ENCODE measurements at places on chromosomes 12 and 14.

- peak; percentile 8 for DNase-seq
These were observed 103.1 kb downstream of the RFLNA start for GRCh38 chr12:124397807-124398577.

DNA sequence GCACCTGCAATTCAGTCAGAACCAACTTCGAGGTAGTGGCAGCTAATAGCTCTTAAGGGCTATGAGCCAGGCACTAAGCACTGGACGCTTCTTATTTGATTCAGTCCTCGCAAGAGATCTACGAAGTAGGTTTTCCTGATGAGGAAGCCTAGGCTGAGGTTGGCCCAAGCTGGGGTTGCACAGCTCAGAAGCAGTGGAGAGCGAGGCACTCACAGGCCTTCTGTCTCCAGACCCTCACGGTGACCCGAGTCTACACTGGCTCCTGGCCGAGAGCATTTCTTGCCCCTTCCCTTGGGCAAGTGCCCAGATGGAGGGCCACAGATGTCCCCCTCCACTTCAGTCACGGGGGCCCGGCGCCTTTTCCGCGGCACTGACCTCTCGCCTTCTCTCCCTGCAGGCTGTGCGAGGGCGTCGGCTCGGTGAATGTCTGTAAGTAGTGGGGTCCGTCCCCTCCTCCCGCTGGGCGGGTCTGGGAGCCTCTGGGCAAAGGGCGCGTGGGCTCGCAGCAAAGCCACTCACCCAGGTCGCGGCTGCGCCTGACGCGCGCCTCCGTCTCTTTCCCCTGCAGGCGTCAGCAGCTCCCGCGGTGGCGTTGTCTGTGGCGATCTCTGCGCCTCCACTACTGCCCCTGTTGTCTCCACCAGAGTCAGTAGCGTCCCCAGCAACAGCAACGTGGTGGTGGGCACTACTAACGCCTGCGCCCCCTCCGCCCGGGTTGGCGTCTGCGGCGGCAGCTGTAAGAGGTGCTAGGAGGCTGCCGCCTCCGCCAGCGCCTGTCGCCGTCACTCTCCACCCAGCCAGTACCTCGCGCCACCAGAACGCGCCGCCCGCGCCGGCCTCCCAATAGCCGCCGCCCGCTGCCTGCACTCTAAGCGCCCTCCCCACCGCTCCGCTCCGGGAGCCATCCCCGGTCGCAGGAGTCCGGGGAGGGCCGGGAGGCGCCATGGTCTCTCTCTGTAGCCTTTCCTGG lies 13.1 kb downstream of the KRT83 start:
- no peak for DNase-seq

DNA sequence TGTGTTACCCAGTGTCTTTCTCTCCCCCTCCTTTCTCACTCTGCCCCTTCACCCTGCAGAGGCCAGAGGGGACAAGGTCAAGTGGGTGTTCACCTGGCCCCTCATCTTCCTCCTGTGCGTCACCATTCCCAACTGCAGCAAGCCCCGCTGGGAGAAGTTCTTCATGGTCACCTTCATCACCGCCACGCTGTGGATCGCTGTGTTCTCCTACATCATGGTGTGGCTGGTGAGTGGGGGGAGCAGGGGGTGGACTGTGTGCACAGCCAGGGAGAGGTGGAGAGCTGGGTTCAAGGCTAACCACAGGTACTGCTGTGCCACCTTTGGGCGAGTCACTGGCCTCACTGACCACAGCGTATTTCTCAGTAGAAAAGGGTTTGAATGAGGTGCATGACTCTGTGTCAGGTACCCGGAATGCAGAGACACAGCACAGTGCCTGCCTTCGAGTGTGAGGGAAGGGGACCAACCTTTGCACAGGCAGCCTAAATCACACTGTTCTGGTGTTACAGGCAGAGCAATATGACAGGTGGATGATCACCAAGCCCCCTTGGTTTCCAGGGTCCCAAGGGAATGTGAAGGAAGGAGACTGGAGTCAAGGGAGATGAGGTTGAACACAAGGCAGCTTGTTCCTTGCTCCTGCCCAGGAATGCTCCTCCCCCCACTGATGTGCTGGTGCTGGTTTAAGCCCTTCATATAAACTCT lies 30.8 kb upstream of the RIN3 start:
- DNase-seq = no peak

- DNase-seq = no peak
These were observed 19.4 kb upstream of the LIMA1 start for GRCh38 chr12:50302686-50303085.

- no peak for DNase-seq
These were observed 25.2 kb downstream of the NGB start for GRCh38 chr14:77245820-77246219.

GRCh38 chr14:96434040-96434439 lies 42.1 kb downstream of the AK7 start:
- DNase-seq = no peak

DNA sequence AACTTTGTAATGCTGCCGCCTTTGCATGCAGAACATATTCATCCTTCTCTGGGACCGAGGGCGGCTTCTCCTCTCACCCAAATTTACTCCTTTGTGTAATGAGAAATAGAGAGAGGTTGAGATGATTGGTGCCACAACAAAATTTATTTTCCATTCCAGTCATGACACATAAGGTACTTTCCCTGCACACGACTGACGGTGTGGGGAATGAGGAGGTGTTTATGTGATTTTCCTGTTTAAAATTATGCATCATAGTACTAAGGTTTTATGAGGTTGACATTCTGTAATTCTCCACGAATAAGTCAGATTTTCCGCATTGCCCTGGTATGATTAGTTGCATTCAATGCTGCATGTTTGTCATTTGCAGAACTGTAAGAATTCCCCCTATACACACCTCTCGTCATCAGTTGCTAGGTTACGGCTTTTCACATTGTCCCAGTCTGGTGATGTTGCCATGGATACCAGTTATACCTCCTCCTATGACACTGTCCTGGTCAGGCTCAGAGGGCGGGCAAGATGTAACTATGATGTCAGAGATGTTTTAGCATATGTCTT lies 23.1 kb downstream of the BICDL1 start:
- DNase-seq = no peak

- peak; percentile 65 for DNase-seq
These were observed 80.5 kb downstream of the TMEM260 start for GRCh38 chr14:56659964-56660551.

DNA sequence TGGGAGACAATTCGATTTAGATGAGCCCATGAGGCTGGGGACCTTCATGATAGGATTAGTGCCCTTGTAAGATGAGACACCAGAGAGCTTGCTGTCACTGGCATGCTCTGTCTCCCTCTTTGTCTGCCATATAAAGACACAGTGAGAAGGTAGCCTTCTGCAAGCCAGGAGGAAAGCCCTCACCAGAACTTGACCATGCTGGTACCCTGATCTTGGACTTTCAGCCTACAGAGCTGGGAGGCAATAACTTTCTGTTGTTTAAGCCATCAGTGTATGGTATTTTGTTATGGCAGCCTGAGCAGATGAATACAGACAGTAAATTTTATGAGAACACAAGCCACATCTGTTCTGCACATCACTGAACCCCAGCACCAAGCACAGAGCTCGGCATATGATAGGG lies 38.1 kb upstream of the RASSF3 start:
- no peak for DNase-seq

DNA sequence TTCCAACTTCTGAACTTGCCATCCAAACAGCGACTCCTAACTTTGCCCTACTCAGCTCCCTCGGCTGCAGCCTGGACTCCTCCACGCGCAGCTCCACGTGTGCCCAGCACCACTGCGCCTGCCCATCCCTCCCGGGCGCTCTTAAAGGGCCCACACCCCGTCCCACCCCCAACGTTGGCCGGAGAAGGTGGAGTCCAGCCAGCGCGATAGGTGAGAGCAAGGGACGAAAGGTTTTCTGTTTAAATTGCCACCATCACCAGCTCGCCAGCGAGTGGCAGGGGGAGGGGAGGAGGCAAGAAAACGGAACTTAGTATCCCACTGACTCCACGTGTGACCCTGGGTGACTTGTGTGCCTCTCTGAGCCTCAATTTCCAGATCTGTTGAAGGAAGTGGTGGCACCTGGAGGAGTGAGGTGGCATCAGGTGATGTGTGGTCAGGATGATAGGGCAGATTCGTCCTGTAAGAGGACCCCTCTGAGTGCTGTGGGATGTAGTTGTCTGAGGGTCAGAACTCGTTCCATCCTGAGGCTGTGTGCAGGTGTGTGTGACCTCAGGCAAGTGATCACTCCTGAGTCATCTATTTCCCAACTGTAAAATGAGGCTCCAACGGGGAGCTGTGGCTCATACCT lies 59.7 kb downstream of the TRPV4 start:
- no peak for DNase-seq

- no peak for DNase-seq
These were observed 110.4 kb upstream of the FZD10 start for GRCh38 chr12:130051900-130052299.

DNA sequence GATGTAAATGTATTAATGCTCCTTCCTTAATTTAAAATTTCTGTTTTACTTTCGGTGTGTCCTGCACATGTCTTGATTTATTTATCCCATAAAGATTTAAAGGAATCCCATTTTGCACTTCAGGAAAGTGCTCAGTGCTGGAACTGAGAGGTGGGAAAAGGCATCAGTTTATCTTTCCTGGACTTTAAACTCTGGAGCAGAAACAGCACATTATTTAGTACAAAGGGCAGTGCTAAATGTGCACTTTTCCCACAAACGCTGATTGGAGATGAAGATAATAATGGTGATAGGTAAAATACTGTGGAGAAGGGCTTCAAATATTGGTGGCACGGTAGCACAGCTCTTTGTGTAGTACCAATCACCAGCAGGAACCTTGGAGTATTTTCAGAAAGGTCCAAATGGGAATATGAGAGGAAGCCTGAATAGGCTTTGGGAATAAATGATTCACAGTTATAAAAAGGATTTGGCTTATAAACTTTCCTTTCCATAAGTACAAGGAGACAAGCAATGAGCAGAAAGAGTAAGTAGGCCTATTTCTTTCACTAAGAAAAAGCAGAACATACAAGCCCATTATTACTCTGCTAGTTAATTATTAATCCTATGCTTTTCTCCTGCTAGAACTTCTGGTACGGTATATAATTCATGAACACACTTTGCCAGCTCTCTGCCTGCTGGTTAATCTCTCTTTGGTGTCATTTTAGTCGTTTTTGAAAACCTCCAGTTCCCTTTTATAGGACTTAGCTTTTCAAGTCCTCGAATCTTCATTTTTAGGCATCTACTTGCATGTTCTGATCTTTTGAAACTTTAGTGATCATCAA lies 58.3 kb downstream of the SLC15A5 start:
- no peak for DNase-seq

DNA sequence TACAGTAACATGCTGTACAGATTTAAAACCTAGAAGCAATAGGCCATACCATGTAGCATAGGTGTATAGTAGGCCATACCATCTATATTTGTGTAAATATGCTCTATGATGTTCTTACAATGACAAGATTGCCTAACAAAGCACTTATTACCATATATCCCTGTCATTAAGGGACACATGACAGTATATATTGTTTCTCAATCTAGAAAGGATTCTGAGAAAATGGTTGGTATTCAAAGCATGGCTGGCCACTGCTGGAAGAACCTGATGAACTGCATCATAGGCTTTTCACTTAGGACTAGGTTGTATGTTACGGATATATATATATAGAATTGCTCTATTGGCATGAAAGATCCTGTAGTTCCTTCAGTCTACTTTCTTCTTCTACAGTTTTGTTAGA lies 125.2 kb upstream of the SLC38A2 start:
- no peak for DNase-seq

DNA sequence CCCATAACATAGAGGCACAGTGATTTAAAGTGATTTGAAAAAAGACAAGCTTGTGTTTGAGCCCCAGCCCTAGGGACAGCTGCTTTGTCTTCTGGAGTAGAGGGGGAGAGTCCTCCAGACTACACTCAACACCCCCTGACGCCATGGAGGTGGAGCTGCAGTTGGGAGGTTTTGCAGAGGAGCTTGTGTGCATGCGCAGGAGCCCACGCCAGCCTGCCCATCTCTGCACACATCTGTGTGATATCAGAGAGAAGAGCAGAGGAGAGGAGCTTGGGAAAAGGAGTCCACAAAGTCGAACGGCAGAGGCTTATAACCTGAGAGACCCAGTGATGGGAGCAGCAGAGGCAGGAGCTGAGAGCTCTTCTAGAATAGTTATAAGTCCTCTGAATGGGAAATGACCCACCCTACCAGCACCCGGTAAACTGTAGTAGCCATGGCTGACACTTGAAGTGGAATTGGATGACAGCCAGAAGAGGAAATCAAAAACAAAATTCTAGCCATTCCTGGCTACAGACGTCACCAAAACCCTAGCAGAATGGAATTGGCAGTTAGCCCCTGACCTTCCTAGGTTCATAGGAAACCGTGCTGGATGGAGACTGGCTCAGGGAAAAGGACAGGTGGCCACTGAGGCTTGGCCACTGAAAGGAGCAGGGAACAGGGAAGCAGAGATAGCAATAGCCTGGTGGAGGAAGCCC lies 185.1 kb upstream of the VASH1 start:
- DNase-seq = peak; percentile 68

DNA sequence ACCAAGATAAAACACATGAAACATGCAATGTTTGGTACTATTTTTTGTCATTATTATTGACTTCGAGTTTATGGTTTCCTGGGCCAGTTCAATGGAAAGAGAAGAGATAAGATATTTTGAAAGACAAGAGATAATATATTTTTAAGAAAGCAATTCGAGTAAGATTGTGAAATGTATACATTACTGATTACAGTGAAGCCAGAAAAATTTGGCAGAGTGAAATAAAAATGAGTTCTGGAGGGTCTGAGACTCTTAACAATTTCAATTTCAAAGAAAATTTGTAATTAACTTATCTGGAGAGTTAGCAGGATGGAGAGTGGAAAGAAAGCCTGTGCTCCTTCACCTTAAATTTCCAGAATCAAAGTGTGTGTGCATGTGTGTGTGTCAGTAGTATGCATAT lies 17.3 kb downstream of the CCER1 start:
- DNase-seq = no peak

- no peak for DNase-seq
These were observed 670.6 kb downstream of the SLC16A7 start for GRCh38 chr12:60266381-60266852.

DNA sequence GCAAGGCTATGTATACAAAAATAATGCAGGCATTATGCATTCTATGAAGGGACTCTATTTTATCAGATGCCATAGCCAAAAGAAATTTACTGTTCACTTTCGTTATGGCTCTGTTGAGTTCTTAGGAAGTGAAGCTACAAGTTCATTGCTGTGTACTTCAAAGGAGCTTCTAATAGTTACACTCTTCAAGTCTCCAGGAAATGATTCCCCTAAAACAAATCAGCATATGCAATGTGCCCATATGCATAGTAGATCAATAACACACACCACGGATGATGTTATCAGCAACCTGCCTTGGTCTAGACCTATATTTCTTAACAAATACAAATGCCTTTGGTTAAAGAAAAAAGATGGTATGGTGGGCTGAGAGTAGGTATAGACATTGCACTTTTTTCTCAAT lies 83.4 kb downstream of the AKAP6 start:
- no peak for DNase-seq

- DNase-seq = no peak
These were observed at the start of gene CCER1 for GRCh38 chr12:90954921-90955320. Gene CCER1 (minus strand): TSS chr12:90955176. CDS start chr12:90954742, 434 bp downstream.

GRCh38 chr12:45192707-45193106 lies 23.2 kb upstream of the ANO6 start:
- no peak for DNase-seq

GRCh38 chr14:68373847-68374444 lies 418.9 kb downstream of the ZFP36L1 start:
- no peak for DNase-seq
